Activated CD4-positive, alpha-beta T cell treated with anti-CD3 and anti-CD28 coated beads for 4 hours (primary cell): ENCODE measurements at places on chromosomes 5 and 9.

GRCh38 chr5:94024101-94024500 lies 282.7 kb upstream of the POU5F2 start:
- no peak for DNase-seq

DNA sequence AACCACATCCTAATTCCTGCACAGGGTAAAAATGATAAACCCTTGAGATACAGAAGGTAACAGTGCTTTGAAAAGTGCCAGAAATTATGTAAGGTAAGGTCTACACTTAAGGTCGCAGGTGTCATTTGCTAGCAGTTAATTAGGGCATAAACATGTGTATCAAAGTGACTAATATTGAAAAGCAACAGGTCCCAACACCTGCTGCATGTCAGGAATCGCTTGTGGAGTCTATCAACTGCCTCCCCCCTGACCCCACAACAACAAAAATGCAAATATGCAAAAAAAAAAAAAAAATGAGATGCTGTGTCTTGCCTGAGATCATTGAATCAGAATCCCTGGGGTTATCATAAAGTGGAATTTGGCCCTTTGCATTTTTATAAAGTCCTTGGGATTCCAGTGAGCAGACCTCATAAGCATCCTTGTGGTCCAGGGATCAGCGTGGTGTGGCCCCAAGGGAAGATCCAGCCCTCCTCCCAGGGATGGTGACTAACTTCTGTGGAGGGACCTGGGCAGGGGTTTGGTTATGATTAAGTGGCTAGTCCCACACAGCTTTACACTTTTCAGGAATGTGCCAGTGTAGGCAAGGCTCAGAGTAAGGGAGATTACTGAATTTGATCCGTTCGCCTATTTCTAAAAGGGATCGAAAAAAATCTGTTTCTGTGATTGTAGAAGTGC lies 92.5 kb upstream of the TNFSF8 start:
- DNase-seq, result no peak

- DNase-seq, result no peak
These were observed 2.5 kb downstream of the PRSS3 start for GRCh38 chr9:33797837-33798236.

GRCh38 chr5:180206993-180207392 lies 2.0 kb downstream of the RASGEF1C start:
- DNase-seq, result no peak

- no peak for DNase-seq
These were observed 133.0 kb downstream of the EBF1 start for GRCh38 chr5:158966716-158967115.

GRCh38 chr5:72937517-72938061 lies 18.3 kb upstream of the FCHO2 start:
- DNase-seq, result no peak

GRCh38 chr9:33332011-33332410 lies 41.7 kb downstream of the NFX1 start:
- DNase-seq, result no peak

- no peak for DNase-seq
These were observed 8.9 kb upstream of the ACTBL2 start for GRCh38 chr5:57491369-57491965.

DNA sequence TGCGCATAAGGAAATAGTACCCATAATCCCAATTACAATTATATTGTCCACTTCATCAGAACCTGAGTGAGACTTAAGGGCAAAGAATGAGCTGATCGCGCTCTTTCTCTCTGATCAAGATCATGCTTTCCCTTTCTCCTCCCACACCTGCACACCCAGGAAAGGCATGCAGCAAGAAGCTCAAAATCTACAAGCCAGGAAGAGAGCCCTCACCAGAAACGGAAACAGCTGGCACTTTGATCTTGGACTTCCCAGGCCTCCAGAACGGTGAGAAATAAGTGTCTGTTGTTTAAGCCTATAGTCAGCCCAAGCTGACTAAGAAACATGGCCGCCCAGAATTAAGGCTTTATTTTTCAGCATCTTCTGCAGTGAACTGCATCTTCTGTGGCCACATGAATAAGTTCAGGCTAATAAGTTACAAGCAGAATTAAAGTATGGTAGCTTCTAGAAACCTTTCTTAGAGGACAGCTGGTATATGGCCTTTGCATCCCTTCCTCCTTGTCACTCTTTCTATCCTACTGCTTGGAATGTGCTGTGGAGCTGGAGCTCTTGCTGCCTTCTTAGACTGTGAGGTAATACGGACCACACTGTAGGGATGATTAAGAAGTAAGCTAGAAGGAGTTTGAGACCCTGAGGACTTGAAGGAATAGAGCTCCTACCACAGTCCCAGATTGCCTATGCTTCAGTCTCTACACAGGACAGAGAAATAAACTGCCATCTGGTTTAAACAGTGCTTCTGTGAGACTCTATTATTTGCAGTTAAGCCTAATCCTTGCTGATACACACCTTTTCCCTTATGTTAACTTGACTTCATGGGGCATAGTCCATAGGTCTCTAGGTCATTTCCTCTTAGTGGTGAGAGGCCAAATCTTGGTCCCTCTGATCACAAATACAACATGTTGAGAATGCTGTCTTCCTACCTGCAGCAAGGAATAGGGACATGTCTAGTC lies 17.2 kb downstream of the OR2S2 start:
- DNase-seq, result peak; percentile 33

DNA sequence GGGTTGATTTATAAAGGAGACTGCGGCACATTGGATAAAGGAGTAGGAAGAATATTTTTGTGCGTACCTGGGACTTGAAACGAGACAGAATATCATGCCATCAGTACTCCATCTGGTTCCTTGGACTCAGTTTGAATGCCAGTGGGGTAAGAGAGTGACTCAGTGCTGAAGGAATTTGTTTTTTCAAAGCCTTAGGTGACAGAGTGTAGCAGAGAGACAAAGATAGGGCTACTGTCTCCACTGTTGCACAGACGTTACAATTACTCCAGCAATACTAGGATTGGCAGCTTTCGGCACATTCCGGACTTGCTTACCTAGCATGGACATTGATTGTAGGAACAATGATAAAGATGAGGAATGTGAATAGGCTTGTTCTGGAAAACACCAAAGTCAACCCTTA lies 250.7 kb downstream of the KCTD16 start:
- no peak for DNase-seq

DNA sequence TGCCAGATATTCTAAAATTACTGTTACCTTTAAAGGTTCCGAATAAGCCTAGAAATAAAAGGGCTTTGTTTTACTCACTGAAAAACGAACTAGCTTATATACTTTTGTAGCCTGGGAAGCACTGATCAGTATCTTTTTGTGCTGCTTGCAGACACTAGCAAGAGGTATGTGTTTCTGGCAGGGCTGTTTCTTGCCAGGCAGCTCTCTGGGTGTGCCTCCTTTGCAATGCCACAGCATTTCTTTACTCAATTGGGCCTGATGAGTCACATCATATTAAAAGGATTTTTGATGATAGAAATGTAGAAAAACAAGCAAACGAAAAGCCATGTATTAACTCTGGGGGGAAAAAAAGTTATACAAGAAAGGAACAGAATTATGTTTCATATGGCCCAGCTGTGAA lies 35.6 kb downstream of the CD180 start:
- peak; percentile 40 for DNase-seq

- no peak for DNase-seq
These were observed 57.7 kb upstream of the NXNL2 start for GRCh38 chr9:88477300-88477751.

- DNase-seq, result no peak
These were observed 439.0 kb upstream of the MPDZ start for GRCh38 chr9:13718539-13718938.

DNA sequence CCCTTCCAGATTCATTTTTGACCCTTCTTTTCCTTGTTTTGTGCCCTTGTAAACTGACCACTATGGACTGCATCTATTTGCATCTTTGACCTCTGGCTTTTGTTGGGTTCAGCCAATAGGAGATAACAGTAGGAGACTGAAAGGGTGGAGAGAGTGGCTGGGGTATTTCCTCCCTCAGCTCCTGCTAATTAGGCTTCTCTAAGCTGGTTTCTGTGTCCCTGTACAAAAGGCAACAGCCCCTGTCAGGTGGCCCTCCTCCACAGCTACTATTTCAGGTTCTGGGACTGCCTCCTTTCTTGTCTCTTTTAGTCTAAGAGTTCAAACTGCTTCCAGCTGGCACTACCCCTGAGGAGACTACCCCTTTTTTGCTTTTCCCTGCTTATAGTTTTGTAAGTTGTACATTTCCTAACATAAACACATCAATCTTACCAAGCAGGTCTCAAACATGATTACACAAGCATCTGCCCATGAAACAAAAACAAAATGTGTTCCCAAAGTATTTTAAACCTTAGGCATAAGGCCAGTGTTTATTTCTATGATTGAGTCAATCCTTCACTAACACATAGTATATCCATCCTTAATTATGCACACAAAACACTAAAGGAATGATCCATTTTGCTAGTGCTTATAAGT lies 262.0 kb upstream of the TRPM3 start:
- DNase-seq, result no peak

- DNase-seq, result peak; percentile 65
These were observed 6.9 kb downstream of the NOL6 start for GRCh38 chr9:33466565-33467495.

- no peak for DNase-seq
These were observed 167.2 kb downstream of the PAX5 start for GRCh38 chr9:36866840-36867239.

DNA sequence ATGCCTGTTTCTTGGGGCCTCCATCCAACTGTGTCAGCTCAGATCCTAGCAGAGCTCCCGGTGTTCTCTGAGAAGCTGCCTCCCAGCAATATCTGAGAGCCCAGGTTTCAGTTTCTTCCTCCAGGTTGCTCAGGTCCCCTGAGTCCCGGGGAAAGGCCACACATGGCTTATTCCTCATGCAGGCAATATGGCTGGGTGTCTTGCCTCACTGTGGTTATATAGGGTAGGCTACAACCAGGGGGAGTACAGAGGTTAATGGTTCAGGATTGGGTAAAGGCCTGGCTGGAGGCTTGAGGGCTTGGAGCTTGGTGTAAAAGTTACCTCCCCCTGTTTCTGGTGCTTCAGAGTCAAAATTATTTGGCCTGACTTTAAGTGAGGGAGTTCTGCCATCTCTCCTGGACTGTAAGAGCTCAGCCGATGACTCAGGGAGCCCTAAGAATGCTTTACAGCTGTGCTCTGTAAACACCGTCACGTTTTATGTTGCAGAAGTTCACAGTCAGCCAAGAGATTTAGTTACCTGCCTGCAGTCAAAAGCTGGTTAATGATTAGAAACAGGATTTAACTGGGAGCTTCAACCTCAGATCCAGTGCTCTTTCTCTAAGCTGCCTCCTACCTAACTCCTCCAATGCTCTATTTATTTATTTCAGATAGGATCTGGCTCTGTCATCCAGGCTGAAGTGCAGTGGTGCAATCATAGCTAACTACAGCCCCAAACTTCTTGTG lies 24.3 kb upstream of the UBAP2 start:
- no peak for DNase-seq

- peak; percentile 26 for DNase-seq
These were observed 72.6 kb downstream of the PIK3R1 start for GRCh38 chr5:68287976-68288706.

- DNase-seq, result no peak
These were observed 340.6 kb upstream of the IRX4 start for GRCh38 chr5:2223303-2223702.

- no peak for DNase-seq
These were observed 155.5 kb upstream of the RAD23B start for GRCh38 chr9:107127608-107128007.

- DNase-seq, result no peak
These were observed 872.7 kb downstream of the EFNA5 start for GRCh38 chr5:106797996-106798395.
